ENCODE measurements at places on chromosomes 12 and 14. TPM values are rescaled to one million over a fixed set of nuclear protein-coding genes. Genes with fewer than 3 reads are reported as not detected.
A peak's percentile ranks its signal among the peaks of the same experiment; 100 is the strongest.

- no peaks in the 10 kb centered on the region for H3K36me3 ChIP-seq
- H3K27ac ChIP-seq, result no peak overlapping the region
- no peak overlapping the region for H3K4me3 ChIP-seq
- DNase-seq, result no peak
- no peaks in the 10 kb centered on the region for H3K4me1 ChIP-seq
- no peaks in the 10 kb centered on the region for H3K27me3 ChIP-seq
Observed at GRCh38 chr12:131397493-131398181, 313.3 kb upstream of the SFSWAP start.

DNA sequence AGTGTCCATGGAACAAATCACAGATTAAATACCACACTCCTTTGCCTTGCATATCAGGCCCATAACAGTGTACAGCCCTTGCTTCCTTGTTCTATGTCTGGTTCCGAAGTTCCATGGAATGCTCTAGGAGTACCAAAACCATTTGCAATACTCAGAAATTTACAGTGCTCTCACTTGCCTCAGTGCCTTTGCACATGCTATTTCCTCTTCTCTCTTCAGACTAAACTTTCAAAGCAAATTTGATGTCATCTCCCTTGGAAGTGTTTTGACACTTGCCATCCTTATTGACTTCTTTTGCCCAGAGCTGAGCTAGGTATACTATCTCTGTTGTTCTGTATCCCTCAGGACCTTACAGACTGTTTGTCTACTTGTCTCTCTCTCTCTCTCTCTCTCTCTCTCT is 6.1 kb downstream of the ANO4 start:
- H3K4me3 ChIP-seq, result no peak overlapping the region
- H3K4me1 ChIP-seq, result no peaks in the 10 kb centered on the region
- H3K27me3 ChIP-seq, result no peaks in the 10 kb centered on the region
- H3K36me3 ChIP-seq, result no peaks in the 10 kb centered on the region
- no peak overlapping the region for H3K27ac ChIP-seq

DNA sequence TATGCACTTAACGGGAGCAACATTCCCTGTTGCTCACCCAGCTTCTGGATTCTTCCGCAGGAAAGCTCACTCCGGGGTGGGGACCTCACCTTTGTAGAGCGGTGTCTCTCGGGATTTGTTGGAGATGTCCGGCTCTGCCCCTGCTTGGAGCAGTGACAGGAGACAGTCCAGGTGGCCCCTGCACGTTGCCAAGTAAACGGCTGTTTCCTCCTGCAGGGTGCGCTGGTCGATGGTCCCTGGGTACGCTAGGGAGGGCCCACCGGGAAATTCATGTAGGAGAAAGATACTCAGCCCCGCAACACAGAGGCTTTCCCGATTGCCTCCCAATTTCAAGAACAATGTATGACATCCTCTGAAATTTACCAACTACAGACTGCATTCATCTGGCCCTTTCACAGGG is 23.1 kb downstream of the ASB2 start:
- H3K36me3 ChIP-seq, result no peaks in the 10 kb centered on the region
- no peak overlapping the region for H3K27ac ChIP-seq
- H3K27me3 ChIP-seq, result no peaks in the 10 kb centered on the region
- DNase-seq, result no peak

The TC2N gene
- total RNA-seq, result 30.6 TPM

GRCh38 chr12:95066091-95066855 is 7.1 kb downstream of the NR2C1 start:
- DNase-seq, result no peak
- H3K27ac ChIP-seq, result no peak overlapping the region
- no peaks in the 10 kb centered on the region for H3K27me3 ChIP-seq
- H3K36me3 ChIP-seq, result peaks cover 2% of the 10 kb centered on the region
- no peak overlapping the region for H3K4me3 ChIP-seq

DNA sequence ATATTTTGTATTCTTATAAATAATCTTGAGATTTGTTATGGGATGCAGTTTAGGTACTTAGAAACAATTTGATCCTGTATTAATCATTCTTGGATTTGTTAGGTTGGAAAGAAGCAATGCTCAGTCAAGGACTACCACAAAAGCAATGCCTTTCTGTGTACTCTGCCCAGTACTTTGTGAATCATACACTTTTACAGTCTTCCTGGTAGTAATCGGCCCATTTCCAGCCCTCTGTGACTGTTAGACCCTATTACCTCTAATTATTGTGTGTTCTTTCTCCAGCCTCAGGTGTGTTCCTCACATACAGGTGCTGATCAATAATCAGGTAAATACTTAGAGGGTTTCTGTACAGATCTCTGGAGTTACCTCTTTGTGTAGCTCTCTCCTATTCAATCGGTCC is 609.0 kb downstream of the KCNH5 start:
- no peaks in the 10 kb centered on the region for H3K36me3 ChIP-seq
- no peaks in the 10 kb centered on the region for H3K4me1 ChIP-seq
- no peak overlapping the region for H3K4me3 ChIP-seq
- no peaks in the 10 kb centered on the region for H3K27me3 ChIP-seq

- no peaks in the 10 kb centered on the region for H3K36me3 ChIP-seq
- H3K4me3 ChIP-seq, result no peak overlapping the region
- peak overlapping the region; percentile 34 for H3K27ac ChIP-seq
- no peak for DNase-seq
Observed at GRCh38 chr14:32366256-32366879, 37.3 kb downstream of the AKAP6 start.

- no peak overlapping the region for H3K4me3 ChIP-seq
- H3K27ac ChIP-seq, result no peak overlapping the region
- peaks cover 8% of the 10 kb centered on the region for H3K4me1 ChIP-seq
- no peaks in the 10 kb centered on the region for H3K27me3 ChIP-seq
- H3K36me3 ChIP-seq, result 0 out of 2 replicates have a peak, but pooled peaks cover 2% of the 10 kb centered on the region
- DNase-seq, result no peak
Observed at GRCh38 chr12:24770821-24771220, 178.1 kb downstream of the BCAT1 start.

DNA sequence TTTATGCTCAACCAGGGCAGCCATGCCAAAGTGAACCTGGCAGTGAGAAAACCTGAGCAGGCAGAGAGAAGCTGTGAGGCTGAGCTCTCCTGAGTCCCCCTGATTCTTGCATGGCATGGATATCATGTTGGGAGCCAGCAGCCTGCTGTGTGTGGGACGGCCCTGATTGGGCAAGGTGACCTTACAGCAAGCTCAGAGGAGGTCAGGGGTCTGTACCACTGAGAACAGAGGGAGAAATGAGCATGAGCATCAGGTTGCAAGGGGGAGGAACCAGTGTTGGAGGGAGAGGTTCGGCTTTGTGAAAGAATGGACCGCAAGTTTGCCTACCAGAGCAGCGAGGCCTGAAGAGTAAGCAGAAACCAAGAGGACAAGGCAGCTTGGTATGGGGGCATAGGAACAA is 59.1 kb upstream of the PTGR2 start:
- DNase-seq, result no peak
- no peak overlapping the region for H3K4me3 ChIP-seq
- no peaks in the 10 kb centered on the region for H3K27me3 ChIP-seq
- H3K36me3 ChIP-seq, result no peaks in the 10 kb centered on the region
- H3K27ac ChIP-seq, result no peak overlapping the region

GRCh38 chr12:3076730-3077571 is at the start of gene TSPAN9:
Gene TSPAN9 (plus strand): TSS chr12:3077379. CDS start chr12:3201194, 123,815 bp downstream.
- no peaks in the 10 kb centered on the region for H3K36me3 ChIP-seq
- peak within 1 kb of the TSS; percentile 84 for H3K4me3 ChIP-seq
- DNase-seq, result peak; percentile 87
- H3K27ac ChIP-seq, result peak within 1 kb of the TSS; percentile 70

The EP400 gene
- total RNA-seq, result 60.5 TPM

GRCh38 chr12:111585690-111586089 is 13.4 kb downstream of the ATXN2 start:
- no peaks in the 10 kb centered on the region for H3K36me3 ChIP-seq
- no peaks in the 10 kb centered on the region for H3K27me3 ChIP-seq
- DNase-seq, result no peak
- H3K4me1 ChIP-seq, result no peaks in the 10 kb centered on the region
- H3K27ac ChIP-seq, result no peak overlapping the region
- no peak overlapping the region for H3K4me3 ChIP-seq

The UNC79 gene
- 0.07 TPM for total RNA-seq

GRCh38 chr12:56657416-56658379 is 11.9 kb upstream of the ATP5F1B start:
- H3K4me3 ChIP-seq, result no peak overlapping the region
- no peak for DNase-seq
- H3K27ac ChIP-seq, result no peak overlapping the region
- no peaks in the 10 kb centered on the region for H3K36me3 ChIP-seq
- H3K27me3 ChIP-seq, result no peaks in the 10 kb centered on the region
- H3K4me1 ChIP-seq, result peaks cover 7% of the 10 kb centered on the region

GRCh38 chr12:1882405-1882804 is 36.0 kb downstream of the CACNA2D4 start:
- DNase-seq, result no peak
- H3K36me3 ChIP-seq, result no peaks in the 10 kb centered on the region
- H3K4me3 ChIP-seq, result no peak overlapping the region
- H3K27ac ChIP-seq, result no peak overlapping the region
- H3K27me3 ChIP-seq, result no peaks in the 10 kb centered on the region

The CMA1 gene
- total RNA-seq, result not detected

- no peaks in the 10 kb centered on the region for H3K36me3 ChIP-seq
- DNase-seq, result no peak
- no peak overlapping the region for H3K4me3 ChIP-seq
- peaks cover 89% of the 10 kb centered on the region for H3K4me1 ChIP-seq
Observed at GRCh38 chr14:54647378-54647777, 80.5 kb downstream of the SAMD4A start.

DNA sequence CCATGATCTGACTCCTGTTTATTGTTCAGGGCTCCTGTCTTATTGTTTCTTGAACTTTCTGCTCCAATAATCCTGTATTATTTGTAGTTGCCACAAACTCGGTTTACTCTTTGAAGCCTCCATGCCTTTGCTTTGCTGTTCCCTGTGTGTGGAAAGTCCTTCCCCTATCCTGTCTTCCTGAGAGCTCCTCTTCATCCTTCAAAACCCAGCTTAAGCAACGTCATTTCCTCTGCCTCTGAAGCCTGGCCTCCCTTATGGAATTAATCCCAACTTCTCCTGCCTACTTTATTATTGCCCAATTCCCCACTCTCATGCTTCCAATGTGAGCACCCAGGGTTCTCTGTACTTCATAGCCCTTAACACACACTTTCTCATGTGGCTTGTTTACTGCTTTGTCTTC is 766.2 kb downstream of the MED13L start:
- no peak overlapping the region for H3K4me3 ChIP-seq
- no peaks in the 10 kb centered on the region for H3K36me3 ChIP-seq
- no peaks in the 10 kb centered on the region for H3K27me3 ChIP-seq
- peaks cover 4% of the 10 kb centered on the region for H3K4me1 ChIP-seq
- no peak overlapping the region for H3K27ac ChIP-seq

DNA sequence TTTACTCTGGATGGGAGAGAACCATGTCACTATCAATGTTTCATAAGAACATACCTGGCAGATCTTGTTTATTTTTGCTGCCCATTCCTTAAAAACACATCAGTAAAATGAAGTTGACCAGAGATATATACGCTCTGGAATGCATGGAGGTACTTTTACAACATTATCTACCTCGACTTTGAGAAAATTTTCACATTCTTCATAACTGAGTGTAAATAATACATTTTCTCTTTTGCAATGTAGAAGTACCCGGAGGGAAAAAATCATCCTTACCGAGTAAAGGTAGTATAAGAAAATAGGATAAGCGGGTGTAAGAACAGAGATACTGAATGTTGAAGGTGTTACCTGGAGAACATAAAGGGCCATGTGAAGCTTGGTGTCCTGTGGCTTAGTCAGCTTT is 80.7 kb downstream of the TMEM116 start:
- H3K4me3 ChIP-seq, result no peak overlapping the region
- DNase-seq, result no peak
- H3K4me1 ChIP-seq, result no peaks in the 10 kb centered on the region

DNA sequence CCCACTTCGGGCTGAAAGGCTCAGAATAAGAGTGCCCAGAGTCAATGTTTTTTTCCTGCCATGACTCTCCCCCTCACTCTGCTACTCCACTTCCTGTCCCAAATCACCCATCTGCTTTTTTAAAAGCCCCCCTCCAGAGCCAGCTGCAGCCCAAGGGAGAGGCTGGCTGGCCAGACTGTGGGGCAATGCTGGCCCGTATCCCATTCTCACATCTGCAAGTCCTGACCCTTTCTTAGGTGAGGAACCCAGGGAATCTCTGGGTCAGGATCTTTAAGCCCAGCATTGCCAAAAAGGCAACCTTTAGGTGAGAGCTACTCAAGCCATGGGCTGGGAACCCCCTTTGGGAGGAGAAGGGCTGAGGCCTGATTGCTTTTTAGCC is 1.7 kb upstream of the ITGA5 start:
- peaks cover 5% of the 10 kb centered on the region for H3K4me1 ChIP-seq
- DNase-seq, result no peak
- no peak overlapping the region for H3K27ac ChIP-seq

DNA sequence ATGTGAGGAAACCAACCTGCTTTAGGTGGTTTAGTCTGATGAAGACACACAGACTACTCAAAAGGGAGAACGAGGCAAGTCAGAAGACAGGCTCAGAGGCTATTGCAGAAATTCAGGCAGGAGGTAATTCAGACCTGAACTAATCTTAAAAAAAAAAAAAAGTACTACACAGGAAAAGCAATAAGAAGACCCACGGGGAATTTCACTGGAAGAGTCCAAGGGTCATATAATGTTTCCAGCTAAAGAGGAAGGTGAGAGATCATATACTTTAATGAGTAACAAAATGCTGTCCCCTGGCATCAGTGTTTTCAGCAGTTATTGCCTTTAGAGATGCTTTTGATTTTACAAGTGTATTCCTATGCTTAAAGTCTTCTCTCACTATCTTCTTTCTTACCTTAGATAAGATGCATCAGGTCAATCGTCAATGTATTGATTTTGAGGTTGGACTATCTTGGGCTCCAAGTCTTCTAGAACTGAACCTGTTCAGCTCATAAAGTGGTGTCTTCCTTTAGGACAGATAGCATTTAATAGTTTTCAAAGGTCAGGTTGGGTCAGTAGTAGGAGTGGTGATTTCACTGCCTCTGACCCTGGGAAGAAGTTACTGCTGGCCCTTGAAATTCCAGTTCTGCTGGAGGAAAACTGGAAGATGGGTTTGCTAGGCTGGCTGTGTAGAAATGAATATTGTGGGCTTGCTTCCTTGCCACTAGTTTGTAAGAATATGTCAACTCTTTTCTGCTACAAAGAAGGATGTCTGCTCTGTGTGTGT is 60.0 kb downstream of the FAR2 start:
- peak; percentile 60 for DNase-seq
- no peaks in the 10 kb centered on the region for H3K36me3 ChIP-seq
- H3K4me3 ChIP-seq, result no peak overlapping the region
- no peaks in the 10 kb centered on the region for H3K27me3 ChIP-seq

The REP15 gene
- 2.3 TPM for total RNA-seq

DNA sequence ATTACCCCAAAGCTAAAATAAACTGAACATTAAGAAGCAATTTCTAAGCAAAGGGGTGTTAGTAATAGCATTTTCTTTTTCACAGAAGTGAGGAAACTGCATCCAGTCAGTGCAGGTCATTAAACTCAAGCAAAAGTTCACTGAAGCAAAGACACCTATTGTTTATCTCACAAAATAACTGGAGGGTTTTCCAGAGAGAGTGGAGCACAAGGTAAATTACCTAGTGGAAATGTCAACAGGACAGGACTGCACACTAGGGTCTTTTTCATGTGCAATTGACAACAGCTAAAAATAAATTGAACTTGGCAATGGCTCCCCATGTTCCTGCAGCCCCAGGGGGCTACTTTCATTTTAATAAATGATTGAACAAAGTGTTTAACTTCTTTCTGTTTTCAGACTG is 742.0 kb downstream of the GALC start:
- no peak overlapping the region for H3K4me3 ChIP-seq
- no peak for DNase-seq
- H3K27me3 ChIP-seq, result no peaks in the 10 kb centered on the region
